ENCODE measurements at places on chromosomes 2 and 18.

GRCh38 chr2:95071856-95072255, 46.3 kb downstream of the MAL start:
- no peak for DNase-seq

GRCh38 chr2:3498783-3499394, 20.4 kb downstream of the ADI1 start:
- DNase-seq, result no peak

DNA sequence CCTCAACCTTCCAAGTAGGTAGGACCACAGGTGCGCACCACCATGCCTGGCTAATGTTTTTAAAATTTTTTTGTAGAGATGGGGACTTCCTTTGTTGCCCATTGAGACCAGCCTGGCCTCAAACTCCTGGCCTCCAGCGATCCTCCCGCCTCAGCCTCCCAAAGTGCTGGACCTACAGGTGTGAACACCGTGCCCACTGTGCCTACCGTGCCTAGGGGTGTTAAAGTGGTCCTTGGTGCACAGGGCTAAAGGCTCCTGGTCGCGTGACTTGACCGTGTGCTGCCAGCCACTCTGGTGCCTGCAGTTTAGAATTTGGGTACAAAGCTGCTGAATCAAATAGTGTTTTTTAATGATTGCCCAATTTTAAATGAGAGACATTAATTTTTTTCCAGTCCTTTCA, 51.0 kb upstream of the KCNG2 start:
- DNase-seq, result no peak

DNA sequence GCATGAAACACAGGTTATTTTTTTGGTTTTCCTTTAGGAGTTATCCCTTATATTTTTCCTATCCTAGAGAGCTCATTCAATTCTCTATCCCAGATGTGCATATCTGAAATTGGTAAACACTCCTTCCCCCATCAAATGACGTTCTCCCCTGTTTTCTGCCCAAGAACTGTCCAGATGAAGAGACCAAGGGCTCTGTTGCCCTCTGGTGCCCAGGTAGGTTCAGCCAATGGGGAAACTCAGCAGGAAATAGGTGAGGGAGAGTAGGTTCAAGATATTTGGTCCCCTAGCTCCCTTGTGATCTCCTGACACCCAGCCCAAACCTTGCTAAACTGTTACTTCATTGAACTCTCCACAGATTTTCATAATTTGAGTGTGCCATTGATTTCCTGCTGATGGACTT, 14.1 kb upstream of the INO80C start:
- no peak for DNase-seq

- DNase-seq, result no peak
These were observed 384.2 kb upstream of the SALL3 start for GRCh38 chr18:78595453-78595852.

DNA sequence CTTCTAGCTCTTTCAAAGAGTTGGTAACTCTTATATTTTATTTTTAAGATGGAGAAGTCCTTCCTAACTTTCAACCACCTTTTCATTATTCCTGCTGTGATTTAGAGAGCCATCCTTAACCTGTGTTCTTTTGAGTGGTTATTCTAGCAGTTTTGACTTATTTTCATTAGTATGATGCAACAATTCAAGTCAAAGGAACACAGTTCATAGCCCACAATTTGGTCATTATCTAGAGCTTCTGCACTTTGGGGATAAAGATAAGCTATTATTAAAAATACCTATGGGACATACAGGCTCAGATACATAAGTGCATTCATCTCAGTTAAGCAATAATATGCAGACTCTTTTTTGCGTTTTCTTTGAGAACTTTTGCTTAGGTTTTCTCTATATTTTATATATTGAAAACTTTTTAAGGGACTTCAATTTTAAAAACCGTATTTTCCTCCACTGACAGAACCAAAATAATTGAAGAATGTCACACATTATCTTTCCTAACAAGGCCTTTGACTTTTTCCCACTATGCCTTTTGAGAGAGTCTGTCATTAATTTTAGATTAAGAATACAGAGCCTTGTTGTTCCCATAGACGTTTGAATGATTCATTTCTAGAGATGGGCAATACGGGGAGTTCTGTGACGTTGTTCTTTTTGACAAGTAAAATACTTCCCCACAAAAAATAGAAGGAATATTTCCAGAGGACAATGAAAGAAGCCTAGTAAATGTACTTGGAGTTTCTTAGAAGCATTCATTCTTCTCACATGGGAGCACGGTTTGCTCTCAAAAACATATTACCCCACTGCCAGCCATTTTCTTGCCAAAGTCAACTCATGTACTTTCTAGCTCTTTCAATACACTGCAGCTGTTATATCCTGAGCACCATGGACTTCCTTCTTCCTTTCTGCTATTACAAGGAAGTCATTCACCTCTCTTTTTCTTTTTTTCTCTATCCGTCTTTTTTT, 42.9 kb upstream of the RASGRP3 start:
- no peak for DNase-seq

DNA sequence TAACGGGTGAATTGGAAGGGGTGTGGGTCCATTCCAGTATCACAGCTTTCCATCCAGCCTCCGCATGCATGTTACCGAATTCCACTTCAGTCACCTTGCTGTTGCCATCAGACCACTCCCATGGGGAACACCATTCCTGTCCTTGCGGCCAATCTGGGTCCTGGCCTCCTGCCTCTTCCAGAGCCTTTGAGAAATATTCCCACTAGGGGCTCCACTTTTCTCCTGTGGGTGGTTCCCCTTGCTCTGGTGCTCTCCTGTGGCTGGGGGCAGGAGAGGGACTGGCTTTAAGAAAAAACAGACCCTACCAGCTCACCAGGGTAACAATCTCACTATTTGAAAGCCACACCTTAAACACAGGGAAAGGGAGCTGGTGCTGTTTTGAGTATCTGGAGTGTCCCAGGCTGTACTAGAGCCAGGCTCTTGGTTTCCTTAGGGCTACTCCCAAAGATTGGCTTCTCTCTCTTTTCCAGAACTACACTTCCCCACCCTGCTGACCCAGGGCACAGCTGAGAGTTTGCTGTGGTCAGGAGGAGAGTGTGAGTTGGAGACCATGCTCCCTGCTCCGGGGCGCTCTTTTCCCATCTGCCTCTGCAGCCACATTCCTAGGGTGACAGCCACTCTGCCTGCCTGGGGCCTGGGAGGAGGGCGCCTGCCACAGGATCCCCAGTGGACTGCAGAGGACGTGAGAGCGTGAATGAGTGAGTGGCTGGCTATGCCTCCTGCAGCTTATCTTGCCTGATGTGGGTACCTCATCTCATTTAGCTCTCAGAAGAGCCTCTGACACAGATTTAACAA, 460.8 kb upstream of the HS6ST1 start:
- no peak for DNase-seq

DNA sequence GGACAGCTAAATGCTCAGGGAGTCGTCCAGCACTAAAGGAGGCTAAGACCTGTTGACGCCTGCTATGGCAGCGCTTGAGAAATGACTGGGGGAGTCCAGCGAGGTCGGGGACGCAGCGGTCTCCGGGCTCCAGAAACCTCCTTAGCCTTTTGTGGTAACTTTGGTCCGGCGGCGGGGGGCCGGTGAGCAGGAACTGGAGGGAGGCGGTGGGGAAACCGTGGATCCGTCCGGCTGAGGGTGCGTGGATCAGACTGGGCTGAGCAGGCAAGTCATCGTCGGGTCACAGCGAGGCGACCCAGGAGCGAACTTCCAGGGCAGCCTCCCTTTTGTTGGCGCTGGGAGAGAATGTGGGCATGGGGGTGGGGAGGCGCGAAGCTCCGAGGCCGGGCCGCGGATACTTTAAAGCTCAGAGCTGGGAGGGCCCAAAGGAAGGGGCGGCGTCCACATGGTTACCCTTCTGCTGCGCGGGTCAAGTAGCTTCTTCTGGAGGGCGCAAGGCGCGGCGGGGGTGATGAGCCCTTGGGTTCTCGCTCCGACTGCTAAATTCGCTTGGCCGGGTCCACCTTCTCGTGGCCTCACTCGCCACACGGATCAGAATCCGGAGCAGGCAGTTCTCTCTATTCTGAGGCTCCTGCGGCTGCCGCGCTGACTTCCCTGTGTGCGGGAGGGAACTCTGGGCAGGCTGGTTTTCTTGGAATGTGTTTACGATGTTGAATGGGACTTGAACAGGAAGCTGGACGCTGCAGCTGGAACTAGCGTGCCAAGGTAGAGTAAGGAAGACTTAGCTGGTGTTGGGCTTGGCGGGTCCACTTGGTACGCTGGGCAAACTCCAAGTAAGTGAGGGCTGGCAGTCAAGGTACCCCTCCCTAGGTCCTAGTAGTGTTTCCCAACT, 920 bp downstream of the GULP1 start:
- DNase-seq, result peak; percentile 20

DNA sequence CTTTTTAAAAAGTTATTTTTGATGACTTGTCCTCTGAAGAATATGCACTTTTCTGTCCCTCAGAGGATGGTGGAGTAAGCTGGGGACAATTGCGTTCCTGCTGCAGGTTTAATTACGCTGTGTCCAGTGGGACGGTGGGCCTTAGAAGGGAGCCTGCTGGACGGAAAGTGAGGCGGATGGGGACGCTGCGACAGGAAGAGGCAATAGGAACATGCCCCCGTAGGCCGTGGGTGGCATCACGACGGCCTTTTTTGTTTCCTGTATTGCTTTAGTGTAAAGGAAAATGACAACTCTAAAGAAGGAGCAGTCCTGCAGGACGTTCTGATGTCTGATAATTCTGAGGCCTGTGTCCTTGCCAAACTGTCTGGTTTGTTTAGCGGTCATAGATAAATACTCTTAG, 121.6 kb downstream of the NFATC1 start:
- no peak for DNase-seq

- DNase-seq, result no peak
These were observed 34.2 kb upstream of the PPP4R1 start for GRCh38 chr18:9648431-9649163.

DNA sequence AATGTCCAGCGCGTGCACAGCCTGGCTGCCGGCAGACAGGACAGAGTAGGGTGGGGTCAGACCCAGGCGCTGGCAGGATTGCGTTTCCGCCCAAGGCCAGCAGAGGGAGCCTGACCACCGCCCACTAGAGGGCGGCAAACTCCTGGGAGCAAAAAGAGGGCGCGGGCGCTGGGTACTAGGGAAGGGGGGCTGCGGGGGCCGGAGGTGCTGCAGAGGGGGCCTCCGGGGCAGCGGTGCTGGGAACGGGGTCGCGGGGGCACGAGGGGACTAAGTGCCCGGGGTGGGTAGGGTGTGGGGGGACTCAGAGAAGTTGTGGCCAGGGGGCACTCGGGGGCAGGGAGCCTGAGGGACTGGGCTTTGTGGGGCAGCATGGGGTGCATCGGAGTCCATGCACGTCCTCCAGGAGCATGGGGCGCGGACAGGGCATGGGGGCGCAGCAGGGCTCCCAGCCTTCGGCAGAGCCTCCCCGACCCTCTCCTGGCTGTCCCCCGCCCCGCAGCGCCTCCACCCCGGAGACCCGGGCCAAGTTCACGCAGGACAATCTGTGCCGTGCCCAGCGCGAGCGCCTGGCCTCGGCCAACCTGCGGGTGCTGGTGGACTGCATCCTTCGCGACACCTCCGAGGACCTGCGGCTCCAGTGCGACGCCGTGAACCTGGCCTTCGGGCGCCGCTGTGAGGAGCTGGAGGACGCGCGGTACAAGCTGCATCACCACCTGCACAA, 3.2 kb downstream of the TEKT4 start:
- DNase-seq, result no peak

DNA sequence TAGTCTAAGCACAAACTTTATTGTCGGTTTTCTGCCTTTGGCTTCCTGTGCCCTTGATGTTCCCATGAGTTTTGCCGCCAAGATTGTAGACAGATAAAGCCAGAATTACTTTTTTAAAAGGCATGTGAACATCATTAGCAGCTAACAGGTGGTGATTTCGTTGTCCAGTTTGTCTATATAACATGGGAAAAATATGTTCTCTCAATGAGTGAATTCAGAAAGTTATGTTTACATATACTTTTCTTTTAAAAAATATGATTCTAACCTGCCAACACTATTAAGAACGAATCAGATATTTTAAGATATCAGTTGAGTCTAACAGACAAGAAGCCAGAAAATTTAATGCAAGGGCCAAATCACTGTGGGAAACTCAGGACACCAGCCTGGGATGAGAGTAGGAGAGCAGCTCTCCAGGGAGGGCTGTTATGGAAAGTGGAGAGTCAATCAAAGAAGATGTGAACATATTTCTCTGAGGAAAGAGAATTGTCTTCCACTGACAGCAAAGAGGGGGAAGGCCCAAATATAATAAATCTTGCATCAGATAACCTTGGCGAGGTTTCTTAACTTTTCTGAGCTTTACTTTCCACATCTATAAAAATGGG, 311.3 kb downstream of the ARHGAP15 start:
- no peak for DNase-seq

GRCh38 chr2:40360652-40361051, 91.2 kb downstream of the SLC8A1 start:
- no peak for DNase-seq

GRCh38 chr2:181784556-181784955, 104.2 kb upstream of the NEUROD1 start:
- no peak for DNase-seq

- DNase-seq, result no peak
These were observed 501.5 kb downstream of the ERBB4 start for GRCh38 chr2:212037062-212037461.

DNA sequence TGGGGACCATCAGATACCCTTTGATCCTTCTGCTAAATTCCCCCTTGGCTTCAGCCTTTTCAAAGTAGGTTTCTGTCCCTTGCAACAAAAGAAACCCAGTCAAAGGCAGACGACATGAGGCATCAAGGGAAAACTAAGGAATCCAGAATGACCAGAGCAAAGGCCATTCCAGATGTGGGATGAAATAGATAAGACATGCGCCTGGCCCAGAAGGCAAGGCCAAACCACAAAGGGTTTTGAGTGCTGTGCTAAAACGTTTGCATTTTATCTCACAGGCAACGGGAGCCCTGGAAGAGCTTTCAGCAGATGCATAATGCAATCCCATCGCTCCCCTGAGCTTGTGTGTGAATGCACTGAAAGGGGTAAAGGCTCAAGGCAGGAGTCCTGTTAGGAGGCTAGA, 17.7 kb downstream of the CXCR1 start:
- DNase-seq, result no peak

DNA sequence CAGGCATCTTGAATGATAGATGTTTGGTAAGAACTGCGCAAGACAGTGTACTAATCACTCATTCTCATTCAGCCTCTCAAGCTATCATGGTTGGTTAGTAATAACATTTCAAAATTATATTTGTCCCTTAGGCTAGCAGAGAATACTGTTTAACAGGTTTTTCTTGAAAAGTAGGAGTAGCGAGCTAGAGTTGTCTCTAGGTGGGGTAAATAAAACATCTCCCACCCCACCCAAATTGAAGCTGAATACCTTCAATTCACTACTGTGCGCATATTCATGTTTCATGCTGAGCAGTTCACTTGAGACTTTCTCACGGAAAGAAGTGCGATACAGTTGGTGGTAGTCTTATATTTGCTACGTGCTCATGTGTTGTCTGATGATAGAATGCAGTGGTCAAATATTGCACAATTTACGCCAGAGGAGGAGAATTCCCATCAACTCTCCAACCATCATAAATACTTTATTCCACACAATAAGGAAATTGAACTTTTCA, 49.3 kb downstream of the NEDD4L start:
- DNase-seq, result no peak
